ENCODE measurements at places on chromosomes 1 and 21.
A peak's percentile ranks its signal among the peaks of the same experiment; 100 is the strongest.

DNA sequence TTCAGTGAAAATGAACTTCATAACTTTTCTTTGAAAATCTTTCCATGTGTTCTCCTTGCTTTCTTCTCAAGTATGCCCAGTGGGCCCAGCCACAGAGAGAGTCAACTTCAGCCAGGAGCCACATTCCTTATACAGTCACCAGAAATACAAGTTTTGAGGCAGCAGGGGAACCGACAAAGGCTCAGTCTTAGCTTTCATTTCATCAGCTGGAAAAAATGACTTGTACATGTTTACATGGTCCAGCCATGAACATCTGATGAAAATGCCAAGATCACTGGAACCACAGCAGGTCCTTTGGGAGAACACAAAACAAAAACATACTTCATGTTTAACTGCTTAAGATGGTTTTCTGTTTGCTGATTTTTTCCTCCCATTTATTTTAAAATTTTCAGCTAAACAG, 72.5 kb downstream of the SYDE2 start:
- no peak for DNase-seq

DNA sequence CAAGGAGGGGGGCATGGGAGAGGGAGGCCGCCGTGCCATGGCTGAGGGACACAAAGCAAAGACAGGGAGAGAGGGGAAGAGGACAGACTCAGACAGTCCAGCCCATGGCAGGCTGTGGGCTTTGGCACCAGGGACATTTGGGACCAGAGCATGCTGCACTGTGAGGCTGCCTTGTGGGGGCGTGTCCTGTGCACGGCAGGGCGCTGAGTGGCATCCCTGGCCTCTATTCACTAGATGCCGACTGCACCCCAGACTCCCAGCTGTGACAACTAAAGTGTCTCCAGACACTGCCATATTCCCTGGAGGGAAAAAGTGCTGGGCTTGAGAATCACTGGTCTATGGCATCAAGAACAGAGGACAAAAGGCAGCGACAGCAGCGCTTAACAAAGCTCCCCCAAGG, 18.6 kb upstream of the PRDM15 start:
- no peak for DNase-seq

GRCh38 chr1:66768965-66769364, 16.7 kb downstream of the DYNLT5 start:
- peak; percentile 59 for DNase-seq

GRCh38 chr1:58855274-58856165, 71.7 kb upstream of the JUN start:
- no peak for DNase-seq

GRCh38 chr1:105087506-105087905, 1337.8 kb downstream of the AMY1C start:
- no peak for DNase-seq

- no peak for DNase-seq
Measured at GRCh38 chr1:37299216-37299615, 175.2 kb upstream of the ZC3H12A start.

- DNase-seq, result no peak
Measured at GRCh38 chr1:158118713-158119402, 61.8 kb upstream of the CD1D start.

GRCh38 chr1:84245563-84245962, 55.9 kb upstream of the SAMD13 start:
- DNase-seq, result no peak

GRCh38 chr1:233605205-233605604, 8.7 kb upstream of the KCNK1 start:
- DNase-seq, result no peak

DNA sequence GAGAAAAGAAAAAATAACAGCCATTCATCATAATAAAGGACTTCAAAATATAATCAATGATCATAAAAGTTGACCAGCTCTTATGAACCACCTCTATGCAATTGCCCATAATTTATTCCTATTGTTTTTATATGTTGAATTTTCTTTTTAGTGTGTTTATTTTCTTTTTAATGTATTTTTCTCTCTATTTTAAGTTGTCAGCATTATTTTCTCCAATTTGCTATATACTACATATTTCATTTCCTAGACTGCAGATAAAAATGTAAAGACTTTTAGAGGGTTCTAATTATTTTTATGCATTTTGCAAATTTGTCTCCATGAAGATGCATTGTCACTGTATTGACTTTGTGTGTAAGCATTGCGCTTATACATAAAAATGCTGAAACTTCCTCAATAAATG, 58.4 kb downstream of the MROH9 start:
- DNase-seq, result no peak

DNA sequence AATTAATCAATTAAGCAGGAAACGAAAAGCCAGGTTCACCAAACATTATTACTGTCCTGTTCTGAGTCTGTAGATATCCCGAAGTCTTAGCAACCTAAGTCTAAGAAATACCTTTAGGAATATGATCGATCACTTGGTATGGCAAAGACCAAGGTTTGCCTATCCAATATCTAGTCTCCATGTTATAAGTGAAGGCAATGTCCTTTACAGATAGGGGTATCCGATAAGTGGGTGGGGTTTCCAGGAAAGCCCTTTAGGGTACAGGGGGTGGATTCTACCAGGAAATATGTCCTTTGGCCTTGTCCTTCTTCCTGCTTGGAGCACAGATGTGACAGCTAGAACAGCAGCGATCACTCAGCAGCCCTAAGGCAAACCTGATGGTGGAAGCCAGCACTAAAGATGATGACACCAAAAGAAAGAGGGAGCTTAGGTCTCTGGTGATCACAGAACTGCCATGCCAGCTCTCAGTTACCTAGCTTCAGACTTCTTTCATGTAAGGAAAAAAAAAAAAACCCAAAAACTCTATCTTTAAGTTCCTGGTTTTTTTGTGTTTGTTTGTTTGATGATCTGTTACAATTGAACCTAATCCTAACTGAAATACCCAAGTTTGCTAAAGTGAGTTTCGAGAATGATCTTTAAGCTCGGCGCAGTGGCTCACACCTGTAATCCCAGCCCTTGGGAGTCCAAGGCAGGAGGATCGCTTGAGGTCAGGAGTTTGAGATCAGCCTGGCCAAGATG, 40.8 kb downstream of the DSTYK start:
- no peak for DNase-seq

DNA sequence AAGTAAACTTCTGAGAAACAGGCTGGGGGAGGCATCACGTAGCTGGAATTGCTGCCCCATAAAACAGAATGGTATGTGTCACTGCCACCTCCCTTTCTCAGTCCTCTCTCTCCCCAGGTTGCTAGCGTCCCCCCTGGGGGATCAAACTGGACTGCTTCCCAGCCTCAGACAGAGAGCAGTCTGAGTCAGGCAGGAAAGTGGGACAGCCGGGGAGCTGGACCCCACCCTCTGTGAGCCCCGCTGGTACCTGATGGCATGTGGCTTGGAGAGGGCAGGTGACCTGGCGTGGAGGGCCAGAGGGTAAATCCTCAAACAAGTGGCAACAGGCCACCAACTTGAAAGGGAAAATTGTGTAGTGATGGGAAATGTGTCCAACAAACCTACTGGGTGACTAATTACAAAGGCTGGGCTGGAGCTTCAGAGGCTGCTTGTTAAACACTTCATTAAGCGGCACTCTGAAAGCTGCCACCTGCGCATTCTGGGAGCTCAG, 1.0 kb upstream of the SFN start:
- DNase-seq, result no peak

GRCh38 chr1:108897865-108898720, 21.3 kb downstream of the GPSM2 start:
- DNase-seq, result peak; percentile 47

DNA sequence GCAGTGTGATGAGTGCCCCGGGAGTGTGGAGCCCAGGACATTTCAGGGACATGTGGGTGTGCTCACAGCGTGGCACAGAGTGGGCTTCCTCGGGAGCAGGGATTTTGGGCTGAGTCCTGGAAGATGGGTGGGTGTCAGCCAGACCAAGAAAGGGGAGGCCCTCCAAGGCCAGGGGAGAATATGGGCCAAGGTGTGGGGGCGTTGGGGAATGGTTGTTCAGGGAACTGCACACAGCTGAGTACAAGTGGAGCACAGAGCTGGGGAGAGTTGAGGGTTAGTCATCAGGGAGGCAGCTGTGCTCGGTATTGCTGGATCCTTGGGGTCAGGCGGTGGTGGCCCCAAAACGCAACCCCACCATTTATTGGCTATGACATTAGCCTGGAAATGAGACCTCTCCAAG, 5.5 kb downstream of the POGK start:
- DNase-seq, result no peak

DNA sequence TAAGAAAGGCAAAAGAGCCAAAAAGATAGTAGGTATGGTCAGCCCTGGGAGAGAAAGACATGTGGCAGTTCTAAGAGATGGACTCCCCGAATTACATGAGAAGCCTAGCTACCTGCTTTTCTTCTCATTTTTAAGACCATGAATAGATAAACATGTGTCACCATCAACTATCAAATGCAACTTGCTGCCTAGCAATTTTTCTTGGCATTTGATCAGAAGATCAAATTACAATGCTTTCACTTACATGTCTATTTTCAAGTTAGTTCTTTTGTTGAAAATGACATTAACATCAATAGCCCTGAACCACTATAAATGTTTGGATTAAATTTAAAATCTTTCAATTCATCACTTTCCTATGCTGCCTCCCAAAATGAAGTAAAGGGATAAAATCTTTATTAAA, 212.3 kb downstream of the HHIPL2 start:
- no peak for DNase-seq

GRCh38 chr1:33906156-33906555, 42.3 kb downstream of the HMGB4 start:
- no peak for DNase-seq

DNA sequence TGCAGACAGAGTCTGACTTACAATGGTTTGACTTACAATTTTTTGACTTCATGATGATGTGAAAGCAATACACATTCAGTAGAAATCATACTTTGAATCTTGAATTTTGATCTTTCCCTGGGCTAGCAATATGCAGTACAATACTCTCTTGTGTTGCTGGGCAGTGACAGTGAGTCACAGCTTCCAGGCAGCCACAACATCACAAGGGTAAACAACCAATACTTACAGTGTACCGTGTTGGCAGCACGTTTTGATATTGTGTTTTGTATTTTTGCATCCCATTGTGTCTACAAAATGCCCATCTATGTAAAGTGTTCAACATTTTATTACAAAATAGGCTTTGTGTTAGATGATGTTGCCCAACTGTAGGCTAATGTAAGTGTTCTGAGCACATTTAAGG, 150.9 kb downstream of the NTMT2 start:
- DNase-seq, result no peak

All from thymus (tissue), 14 donors.